Colonic mucosa (tissue), 4 donors: ENCODE measurements at places on chromosomes 2 and 18.

GRCh38 chr2:60154142-60154541 lies 399.3 kb downstream of the BCL11A start:
- DNase-seq = no peak

GRCh38 chr18:33282709-33283333 lies 157.7 kb downstream of the CCDC178 start:
- no peak for DNase-seq

DNA sequence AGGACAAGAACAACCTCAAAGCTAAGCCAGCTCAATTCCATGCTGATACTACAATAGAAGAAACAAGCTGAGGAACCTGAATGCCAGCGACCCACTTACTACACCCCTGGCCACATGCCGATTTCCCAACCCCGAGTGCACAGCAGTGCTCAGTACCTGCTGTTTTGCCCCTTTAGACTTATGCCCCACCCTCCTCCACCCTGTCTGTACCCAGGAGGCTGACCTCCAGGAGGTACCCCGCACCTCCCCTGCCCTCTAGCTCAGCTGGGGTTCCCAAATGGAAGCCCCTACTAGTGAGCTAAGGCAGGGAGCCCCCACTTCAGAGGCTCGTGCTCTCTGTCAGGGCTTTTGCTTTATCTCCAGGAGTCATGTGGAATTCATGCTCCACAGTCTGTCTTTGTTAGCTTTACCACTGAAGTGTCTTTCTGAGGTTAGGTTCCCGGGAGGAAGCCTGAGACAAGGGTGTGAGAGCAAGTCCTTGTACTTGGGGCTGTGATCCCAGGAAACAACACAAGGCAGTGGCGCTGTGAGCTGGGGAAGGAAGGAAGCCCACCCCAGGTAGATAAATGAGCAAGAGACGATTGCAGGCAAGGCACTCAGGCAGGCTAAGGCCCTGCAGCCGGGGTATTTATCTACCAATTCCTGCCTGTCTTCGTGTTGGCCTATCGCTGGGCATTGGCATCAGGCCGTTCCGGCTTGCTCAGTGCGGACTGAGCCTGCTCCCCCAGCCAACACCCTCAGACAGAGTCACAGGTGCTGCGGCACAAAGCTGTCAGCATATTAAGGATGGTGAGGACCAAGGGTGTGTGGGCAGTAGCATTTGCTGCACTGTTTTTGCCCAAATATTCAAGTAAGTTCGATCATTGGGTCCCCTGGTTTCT lies 220.5 kb downstream of the CYP26B1 start:
- peak; percentile 15 for DNase-seq

GRCh38 chr2:150513647-150514046 lies 26.2 kb upstream of the RND3 start:
- no peak for DNase-seq

DNA sequence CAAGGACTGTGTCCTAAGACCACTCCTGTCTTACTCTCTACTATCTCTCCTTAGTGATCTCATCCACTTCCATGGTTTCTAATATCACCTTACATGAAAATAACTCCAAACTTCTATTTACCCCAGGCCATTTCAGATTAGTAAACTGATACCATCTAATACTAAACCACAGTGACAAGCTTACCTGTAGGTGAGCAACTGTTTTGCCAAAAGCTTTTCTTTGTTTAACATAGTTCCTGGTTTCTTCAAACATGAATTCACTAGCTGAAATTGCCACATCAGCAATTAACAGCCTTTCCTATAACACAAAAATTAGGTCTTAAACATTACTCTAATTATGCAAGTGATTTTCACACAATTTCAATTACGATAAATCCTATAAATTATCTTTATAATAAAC lies 22.1 kb downstream of the ACADL start:
- no peak for DNase-seq

DNA sequence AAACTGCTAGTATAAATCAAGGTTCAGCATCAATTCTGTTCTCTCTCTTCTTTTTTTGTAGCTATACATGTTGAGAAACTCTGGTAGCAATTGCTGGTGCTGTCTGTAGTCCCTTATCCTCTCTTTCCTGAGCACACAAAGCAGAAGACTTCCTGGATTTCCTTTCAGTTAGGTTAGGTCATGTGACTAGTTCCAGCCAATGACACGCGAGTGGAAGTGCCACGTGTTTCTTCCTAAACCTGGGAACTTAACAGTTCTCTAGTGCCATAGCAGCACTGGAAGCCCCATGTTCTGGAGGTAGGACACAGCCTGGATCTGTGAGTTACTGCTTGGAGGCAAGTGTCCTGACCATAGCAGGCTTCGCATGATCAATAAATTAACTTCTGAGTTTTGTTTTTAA lies 125.9 kb downstream of the PLA2R1 start:
- no peak for DNase-seq

DNA sequence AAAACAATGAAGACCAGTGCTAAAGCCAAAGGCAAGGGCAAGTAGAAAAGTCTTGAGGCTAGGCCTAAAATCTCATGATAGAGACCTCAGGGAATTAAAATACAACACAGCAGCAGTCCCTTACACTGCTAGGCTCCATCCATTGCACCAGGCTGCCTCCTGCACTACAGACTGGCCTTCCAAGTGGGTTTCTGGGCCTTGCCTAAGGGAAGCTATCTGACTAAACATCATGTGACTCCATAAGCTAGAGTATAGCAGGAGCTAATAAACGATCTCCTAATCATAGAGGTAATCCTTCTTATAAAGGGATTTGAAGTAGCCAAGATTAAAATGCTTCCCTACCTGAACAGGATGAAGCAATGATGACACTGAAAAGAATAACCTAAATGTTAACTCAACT lies 77.6 kb upstream of the NFU1 start:
- no peak for DNase-seq

- DNase-seq = no peak
These were observed 192.6 kb upstream of the MYT1L start for GRCh38 chr2:2523461-2524347.

- DNase-seq = no peak
These were observed 36.1 kb upstream of the MYO3B start for GRCh38 chr2:170141865-170142264.

GRCh38 chr2:177520324-177520723 lies 127.8 kb downstream of the AGPS start:
- DNase-seq = no peak

- no peak for DNase-seq
These were observed 136.8 kb downstream of the ALPK2 start for GRCh38 chr18:58491773-58492752.

DNA sequence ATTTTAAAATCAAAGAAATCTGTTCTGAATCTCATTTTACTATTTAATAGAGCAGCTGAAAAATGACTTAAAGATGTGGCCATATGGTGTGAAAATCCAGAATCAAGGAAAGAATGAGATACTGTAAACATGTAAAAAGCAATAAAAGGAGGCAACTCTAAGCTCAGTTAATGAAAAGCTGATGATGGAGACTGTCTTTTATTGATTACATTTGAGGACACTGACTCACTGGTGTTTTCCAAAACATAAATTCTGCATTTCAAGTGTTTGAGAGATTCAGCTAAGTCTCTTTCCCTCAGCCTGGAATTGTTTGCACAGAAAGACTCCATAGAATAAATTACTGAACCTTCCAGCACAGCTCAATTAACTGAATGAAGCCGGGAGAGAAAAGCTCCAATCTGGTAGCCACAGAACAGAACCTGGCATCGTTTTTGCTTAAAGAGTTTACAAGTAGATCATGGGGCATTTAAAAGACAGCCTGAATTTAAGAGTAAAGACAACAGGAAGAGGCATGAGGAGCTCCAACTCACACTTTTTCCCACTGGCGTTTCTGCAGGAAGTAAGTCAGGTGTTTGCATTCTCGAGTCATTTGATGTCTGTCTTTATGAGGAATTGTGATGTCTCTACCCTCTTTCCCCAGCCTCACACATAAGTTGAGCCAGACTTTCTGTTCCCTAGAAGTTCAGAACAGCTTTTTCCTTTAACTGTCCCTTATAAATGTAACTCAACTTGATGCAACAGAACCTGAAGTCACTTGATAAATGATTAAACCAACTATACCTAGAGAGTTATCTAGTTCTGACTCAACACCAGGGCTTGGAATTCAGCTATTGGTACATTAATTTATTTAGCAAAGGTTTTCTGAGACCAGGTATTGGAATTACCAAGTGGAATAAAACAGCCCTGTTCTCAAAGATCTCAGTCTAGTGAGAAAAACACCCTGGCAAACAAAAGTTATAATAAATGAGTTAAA lies 53.3 kb downstream of the FTCDNL1 start:
- DNase-seq = no peak

- no peak for DNase-seq
These were observed 19.6 kb downstream of the CPLX4 start for GRCh38 chr18:59298871-59299270.

- peak; percentile 56 for DNase-seq
These were observed 183.0 kb downstream of the MREG start for GRCh38 chr2:215830304-215830703.

DNA sequence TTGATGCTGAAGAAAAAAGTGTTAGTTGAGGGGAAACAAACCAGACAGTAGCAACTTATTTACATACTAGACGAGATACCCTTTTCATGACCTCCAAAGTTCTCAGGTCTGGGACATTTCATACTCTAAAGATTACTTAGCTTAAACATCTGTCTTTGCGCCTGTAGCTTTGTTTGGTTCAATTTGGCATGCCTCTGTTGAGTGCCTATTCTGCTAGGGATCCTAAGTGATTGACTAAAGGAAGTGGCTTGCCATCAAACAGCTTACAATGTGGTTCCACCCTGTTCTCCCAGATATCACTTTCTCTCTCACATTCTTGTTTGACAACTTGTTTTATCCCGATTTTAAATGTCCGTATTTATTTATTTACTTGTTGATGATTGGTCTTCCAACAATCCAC lies 488.8 kb downstream of the PARD3B start:
- DNase-seq = no peak

GRCh38 chr18:9022397-9023155 lies 79.9 kb upstream of the NDUFV2 start:
- DNase-seq = no peak

DNA sequence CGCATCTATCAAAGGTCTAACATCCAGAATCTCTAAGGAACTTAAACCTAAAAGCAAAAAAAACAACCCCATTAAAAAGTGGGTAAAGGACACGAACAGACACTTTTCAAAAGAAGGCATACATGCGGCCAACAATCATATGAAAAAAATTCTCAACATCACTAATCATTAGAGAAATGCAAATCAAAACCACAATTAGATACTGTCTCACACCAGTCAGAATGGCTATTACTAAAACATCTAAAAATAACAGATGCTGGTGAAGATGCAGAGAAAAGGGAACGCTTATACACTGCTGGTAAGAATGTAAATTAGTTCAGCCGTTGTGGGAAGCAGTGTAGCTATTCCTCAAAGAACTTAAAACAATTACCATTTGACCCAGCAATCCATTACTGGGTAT lies 38.0 kb downstream of the PPP3R1 start:
- DNase-seq = no peak

- no peak for DNase-seq
These were observed 62.9 kb downstream of the POMC start for GRCh38 chr2:25105336-25106085.

- no peak for DNase-seq
These were observed 259.1 kb downstream of the LTBP1 start for GRCh38 chr2:33205693-33206434.

- peak; percentile 28 for DNase-seq
These were observed 95.6 kb downstream of the LAMA3 start for GRCh38 chr18:23784832-23785245.

- no peak for DNase-seq
These were observed 21.4 kb upstream of the MTA3 start for GRCh38 chr2:42547014-42547413.

DNA sequence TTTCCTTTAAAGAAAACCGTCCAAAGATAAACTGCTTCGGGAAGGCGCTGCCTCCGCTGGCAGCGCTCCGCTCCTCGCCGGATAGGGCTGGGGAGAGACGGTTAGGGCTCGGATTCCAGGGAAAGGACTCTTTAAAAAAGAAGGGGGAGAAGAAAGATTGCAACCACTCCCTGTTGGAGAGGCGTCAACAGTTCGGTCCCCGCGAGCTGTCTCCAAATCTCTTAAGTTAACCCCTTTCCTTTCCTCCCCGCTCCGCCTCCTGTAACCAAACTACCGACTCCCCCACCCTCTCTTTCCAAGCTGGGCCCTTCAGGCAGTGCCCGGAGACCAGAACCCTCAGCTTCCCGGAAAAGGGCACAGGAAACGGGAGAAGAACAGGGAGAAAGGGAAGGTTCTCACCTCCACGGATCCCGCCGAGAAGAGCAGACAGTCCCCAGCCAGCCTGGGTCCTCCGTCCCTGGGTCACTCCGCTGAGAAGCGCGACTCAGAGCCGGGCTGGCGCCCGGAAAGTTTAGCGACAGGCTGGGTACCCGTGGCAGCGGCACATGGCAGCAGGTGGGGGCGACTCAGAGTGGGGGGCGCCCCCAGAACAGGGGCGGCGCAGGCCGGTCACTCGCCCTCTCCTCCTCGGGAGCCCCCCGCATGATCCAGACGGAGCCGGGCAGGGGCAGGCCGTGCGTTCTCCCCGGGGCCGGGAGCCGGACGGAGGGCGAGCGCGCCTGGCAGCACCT lies 675 bp downstream of the FZD5 start:
- peak; percentile 42 for DNase-seq

DNA sequence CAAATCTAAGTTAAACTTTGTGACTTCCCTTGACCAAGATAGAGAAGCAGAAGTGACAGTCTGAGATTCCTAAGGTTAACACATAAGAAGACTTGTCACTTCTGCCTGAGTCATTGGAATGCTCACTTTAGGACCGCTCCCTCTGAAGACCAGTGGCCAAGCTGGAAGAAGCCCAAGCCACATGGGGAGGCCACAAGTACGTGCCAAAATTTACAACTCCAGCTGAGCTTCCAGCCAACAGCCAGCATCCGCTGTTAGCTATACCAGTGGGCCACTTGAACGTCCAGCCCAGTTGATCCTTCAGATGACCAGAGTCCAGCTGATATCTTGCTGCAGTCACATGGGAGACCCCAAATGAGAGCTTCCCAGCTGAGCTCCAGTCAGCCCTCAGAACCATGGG lies 18.1 kb upstream of the ANTXR1 start:
- no peak for DNase-seq

DNA sequence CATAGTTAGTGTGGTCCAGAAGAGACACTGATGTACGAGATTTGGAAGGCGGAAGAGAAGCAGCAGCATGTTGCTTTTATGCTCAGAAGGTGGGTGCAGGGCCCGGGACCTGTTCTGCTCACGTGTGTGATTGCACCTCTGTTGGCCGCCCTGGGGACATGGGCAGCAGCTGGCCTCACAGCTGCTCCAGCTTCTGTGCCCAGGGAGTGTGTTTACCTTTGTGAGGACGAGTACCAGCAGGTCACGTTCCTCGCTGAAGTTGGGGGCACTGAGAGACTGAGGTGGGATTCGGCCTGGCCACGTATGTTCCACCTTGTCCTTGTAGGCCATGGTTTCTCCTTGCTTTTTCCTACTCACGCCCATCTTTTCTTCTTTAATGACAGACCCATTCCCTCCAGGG lies 86.3 kb downstream of the PMAIP1 start:
- no peak for DNase-seq

DNA sequence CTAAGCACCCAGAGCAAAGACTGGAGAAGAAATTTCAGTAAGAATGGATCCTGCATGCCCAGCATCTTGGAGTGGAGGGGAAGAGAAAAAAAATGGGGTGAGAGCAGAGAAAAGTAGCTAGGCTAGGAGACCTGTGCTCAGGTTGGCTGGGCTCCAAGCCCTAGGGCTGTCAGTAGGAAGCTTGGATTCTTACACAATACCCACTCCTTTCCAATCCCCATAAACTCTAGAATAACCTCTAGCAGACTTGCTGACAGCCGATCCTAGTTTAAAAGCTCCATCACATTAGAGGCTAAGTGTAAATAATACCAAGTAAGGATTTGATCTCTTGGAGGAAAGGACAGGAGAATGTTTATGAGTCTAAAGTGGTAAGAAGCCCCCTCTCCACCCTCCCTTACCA lies 46.2 kb upstream of the NABP1 start:
- no peak for DNase-seq

GRCh38 chr2:201208563-201209252 lies 25.8 kb downstream of the CASP10 start:
- DNase-seq = no peak
